ENCODE measurements at places on chromosomes 7 and 10.

DNA sequence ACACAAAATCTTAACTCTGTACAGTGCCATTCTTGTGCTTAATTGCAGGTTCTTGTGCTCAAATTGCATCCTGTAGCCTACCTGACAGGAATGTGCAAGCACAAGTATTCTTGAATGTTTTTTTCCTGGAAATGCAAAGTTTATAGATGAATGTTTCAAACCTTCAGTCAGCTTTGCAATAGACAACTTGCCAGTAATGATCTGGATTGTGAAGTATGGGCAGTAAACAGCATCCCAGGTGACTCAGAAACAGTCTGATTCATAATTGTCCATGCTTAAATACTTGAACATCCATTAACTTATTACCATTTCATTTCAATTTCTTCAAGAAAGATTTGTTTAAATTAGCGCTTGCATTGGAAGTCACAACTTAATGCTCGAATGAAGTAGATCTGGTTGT, 347.2 kb downstream of the SDK1 start:
- no peak for DNase-seq

DNA sequence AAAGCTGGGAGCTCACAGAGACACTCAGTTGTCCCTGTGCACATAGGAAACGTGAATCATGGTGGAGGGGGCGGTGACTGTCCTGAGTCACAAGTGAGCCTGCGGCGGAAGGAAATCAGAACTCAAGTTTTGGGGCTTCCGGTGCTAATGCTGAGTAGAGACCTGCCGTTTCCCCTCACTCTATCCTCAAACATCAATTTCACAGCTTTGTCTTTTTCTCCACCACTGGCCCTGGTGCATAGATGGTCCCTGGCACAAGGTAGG, 21.9 kb downstream of the ADCYAP1R1 start:
- DNase-seq: no peak

GRCh38 chr10:109934958-109935793, 11.9 kb upstream of the XPNPEP1 start:
- peak; percentile 30 for DNase-seq

- no peak for DNase-seq
These were observed 72.6 kb downstream of the VWA2 start for GRCh38 chr10:114311496-114312209.

DNA sequence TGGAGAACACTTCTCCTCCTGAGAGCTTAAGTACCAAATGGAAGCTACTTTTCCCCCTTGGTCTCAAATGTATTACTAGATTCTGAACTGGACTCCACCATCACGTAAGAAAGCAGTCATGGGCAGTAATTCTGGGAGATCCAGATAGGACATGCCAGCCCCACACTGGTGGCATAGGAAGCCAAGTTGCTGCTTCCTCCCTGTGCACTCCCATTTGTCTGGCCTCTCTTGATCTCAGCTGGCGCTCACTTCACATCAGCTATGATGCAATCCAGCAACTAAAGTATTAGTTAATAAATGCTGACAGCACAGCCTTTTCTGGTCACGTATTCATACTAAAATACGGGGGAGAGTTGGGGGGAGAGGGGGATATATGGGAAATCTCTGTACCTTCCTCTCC, 3.4 kb upstream of the IL6 start:
- no peak for DNase-seq

DNA sequence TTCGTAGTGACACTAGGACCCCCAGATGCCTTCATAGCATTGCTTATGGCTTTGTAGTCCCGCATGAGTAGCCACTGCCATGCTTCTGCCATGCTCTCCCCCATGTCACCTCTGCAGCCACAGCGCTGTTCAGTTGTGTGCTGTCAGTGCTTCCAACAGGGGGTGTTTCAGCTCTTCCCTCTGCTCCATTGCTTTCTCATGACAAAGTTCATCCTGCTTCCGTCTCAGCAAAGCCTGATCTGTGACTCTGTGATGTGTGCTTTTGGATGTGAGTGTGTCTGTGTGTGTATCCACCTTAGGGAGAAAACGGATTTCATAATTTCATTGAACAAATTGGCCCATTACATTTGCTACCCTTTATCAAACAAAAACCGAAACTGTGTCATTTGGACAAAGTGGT, 134.9 kb upstream of the SAMD8 start:
- no peak for DNase-seq

DNA sequence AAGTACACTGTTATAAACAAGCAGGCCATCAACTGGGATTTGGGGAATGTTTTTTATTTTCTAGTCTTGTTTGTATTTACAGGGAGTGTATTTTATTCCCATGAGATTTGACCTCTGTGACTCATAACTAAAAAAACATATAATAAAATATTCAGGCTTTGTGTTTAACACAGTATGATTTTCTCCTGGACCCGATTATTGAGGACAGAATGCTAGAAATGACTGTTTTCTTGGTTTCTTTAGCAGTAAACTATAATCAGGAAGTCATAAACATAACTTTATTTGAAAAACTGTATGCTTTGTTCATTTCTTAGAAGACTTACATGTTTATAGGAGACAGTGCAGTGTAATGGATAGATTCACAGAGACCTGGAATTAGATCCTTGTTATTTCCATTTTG, 2.1 kb downstream of the NHLRC2 start:
- DNase-seq: no peak

DNA sequence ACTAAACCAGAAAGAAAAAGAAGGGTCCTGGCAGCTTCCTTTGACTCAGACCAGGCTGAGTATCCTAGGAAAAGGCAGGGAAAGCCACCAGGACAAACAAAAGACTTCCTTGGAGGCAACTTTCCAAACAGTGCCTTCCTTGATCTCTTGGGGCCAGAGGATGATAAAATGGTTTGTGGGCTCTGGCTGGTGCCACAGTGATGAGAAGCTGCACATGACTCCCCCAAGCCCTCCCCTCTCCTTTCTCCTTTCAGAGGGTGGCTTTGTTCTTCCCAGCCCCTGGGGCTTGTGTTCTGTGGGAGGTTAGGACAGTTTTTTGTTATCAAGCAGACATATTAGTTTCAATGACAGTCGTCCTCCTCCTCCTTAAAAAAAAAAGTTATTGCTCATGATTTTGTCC, 183.2 kb downstream of the SEM1 start:
- no peak for DNase-seq

DNA sequence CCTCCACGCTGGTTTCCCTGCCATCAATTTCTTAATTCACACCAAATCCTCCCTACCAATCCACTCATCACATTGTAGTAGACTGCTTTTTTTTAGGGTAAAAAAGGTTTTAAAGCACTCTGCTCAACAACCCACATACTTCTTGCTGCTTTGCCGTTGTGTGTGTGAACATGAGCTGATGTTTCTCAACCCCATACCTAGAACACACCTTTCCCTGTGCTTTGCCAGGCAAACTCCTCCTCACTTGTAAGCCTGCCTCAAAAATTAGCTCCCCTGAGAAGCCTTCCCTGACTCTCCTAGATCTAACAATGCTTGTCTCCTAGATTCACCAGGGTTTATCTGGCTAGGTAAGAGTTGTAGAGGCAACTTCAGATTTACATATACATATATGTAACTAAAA, 119.0 kb upstream of the FAM133B start:
- DNase-seq: no peak

DNA sequence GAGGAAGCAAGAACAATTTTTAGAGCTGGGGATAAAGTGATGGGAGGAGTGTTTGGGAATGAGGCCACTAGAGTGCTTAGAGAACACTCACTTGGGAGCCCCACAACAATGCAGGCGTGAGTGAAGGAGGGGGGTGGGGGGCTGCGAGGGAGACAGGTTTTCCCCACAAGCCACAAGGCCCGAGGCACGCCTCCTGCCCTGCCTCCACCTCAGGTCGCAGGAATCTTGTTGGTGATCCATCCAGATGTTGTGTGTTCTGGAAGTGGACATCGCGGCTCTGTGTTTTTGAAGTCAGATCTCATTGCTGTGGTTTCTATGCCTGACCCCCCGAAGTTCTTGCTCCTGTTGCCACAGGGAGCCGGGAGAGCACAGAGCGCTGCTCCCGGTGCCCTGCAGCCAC, 178.0 kb upstream of the BMPER start:
- DNase-seq: no peak

GRCh38 chr10:24446739-24447138, 237.8 kb downstream of the KIAA1217 start:
- no peak for DNase-seq

- no peak for DNase-seq
These were observed 12.0 kb downstream of the JCAD start for GRCh38 chr10:30047430-30047829.

- no peak for DNase-seq
These were observed 52.1 kb downstream of the MACC1 start for GRCh38 chr7:20165146-20165510.

- DNase-seq: no peak
These were observed 31.5 kb upstream of the PPP2R2D start for GRCh38 chr10:131869344-131869743.

- DNase-seq: peak; percentile 91
These were observed 97.7 kb downstream of the SH3PXD2A start for GRCh38 chr10:103757531-103758293.

DNA sequence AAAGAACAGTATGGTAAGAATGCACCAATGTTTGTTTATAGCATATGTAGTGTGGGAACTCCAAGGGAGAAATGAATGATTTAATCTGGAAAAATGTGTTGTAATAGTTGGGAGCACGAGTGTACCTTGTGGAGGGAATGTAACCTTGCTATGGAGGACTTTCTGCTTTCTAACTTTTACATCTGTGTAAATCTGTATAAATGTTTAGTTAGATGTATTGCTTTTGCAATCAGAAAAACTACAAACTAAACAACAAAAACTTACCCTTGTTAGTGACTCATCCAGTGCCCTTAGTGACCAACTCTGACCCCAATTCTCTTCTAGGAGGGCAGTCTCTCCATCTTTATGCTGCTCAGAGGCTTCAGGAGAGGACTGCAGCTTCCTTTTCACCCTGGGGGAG, 89.3 kb downstream of the CCNY start:
- DNase-seq: no peak

- no peak for DNase-seq
These were observed 253.8 kb downstream of the CREB5 start for GRCh38 chr7:28666154-28666553.

GRCh38 chr7:36079446-36080025, 73.5 kb upstream of the EEPD1 start:
- no peak for DNase-seq

DNA sequence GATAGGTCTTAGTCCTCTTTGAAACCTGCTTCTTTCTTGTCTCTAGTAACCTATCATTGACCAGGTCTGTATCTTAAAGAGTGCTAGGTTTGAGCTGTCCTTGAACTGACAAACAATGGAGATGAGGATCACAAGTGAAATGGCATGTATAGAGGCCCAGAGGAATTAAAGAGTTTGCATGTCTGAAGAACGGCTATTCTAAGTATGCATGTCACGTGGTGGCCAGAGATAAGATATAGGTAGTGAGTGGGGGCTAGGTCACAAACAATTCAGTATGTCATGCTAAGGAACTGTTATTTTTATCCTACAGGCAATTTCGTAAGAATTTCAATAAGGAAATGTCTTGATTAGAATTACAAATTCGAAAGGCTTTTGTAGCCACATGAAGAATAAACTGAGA, 95.3 kb downstream of the SUGCT start:
- DNase-seq: no peak

- no peak for DNase-seq
These were observed 32.1 kb downstream of the LRRC27 start for GRCh38 chr10:132363921-132364593.

- no peak for DNase-seq
These were observed 125.0 kb downstream of the DNAJB6 start for GRCh38 chr7:157461573-157462418.

- DNase-seq: peak; percentile 52
These were observed 103.1 kb upstream of the APBB1IP start for GRCh38 chr10:26334932-26335573.

DNA sequence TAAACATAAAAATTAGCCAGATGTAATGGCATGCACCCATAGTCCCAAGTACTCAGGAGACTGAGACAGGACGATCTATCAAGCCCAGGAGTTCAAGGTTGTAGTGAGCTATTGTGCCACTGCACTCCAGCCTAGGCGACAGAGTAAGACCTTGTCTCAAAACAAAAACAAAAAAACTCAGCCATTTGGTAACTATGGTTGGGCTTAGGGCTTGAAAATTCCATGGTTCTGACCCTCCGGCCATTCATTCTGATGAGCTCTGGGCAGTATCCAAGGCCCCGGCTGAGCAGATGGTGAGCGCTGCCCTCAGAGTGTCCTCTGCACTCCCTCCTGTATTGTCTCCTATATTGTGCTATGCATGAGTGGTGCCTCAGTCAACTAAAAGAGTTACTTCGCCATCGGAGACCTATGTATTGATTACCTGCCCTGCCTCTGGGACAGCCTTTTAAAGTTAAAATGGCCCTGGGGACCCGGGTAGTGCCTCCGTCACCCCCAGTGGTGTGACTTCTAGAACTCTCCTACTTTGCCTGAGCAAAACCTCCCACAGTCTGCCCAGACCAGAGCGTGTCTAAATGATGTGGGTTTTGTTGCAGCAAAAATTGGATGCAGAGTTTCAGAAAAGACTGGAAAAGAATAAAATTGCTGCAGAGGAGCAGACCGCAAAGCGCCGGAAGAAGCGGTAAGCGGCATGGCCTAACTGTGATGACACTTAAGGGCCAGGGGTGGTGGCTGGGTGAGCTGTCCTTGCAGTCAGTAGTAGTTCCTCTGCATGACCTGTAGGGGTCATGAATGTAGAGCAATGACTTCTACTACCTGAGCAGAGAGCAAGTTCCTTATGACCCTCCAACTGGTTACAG, 8.1 kb downstream of the PRKRIP1 start:
- peak; percentile 59 for DNase-seq

DNA sequence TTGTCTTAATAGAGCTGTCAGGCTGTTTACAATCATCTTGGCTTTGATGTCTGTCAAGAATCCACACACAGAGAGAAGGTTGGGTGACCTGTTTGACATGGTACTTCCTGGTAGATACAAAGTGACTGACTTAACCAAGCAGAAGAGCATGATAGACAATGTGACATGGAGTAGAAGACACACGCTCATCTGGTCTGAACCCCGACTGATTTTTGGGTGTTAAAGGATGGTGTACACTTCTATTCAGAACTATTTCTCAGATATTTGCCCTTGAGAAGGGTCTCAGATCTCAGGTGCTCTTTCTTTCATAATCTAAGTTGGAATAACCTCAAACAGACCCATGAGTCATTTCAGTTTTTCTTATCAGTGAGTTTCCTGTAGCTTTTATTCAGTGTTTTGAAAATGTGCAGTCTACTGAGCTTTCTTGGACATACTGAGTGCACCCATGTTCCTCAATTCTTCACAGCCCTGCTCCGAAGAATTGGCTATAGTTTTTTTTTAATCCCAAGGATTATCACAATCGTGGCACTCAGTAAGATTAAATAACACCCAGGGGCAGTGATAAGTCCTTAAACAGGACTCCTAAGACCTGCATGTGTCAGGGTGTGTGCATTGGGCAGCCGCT, 46.4 kb upstream of the NXPH1 start:
- DNase-seq: no peak

DNA sequence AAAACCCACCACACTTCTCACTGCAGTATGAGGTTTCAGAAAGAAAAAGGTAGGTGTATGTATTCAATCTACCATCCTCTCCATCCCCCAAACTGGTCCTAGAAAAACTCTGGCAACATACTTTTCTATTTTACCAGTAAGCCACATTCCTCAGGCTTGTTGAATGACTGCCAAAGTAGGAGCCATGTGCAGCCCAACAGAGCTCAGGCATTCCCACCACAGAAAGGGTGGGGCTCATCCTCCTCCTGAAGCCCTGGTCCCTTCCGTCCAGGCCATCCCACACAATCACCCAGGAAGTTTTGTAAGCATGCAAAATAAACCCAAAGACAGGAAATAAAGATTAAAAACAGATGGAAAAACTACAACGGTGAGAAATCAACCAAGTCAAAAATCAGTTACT, 57.2 kb downstream of the MAD1L1 start:
- no peak for DNase-seq

- DNase-seq: no peak
These were observed 140.8 kb downstream of the DGKB start for GRCh38 chr7:14761510-14762296.

- no peak for DNase-seq
These were observed 75.1 kb downstream of the DNAH11 start for GRCh38 chr7:21617916-21618390.

Measured in GDM1 (cell line).